ENCODE measurements at places on chromosomes 12 and 14.

DNA sequence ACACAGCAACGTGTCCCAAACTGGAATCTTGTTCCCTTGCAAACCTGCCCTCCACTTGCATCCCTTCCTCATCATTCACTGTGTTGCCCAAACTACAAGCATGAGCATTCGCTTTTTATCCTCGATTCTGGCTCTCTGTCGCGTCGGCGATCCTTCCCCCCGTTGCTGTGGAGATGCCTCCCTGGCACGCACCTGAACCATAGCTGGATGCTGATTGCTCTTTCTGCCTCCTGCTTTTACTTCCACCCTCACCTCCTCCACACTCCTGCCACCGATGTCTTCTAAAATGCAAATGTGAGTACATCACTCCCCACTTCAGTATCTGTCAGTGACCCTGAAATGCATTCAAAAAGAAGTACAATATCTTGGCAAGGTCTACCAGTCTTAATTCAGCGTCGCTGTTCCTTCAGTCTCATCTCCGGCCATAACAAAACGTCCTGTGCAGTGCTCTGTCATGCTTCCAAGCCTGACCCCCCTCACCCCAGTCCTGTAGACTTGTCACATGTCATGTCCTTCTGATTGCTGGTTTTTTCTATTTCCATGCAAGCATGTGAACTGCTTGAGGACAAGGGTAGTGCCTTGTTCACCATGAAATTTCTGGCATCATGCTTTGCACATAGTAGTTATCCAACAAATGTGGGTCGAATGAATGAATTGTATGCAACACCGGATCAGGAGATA is 2.5 kb upstream of the PPP2R5C start:
- DNase-seq: no peak

DNA sequence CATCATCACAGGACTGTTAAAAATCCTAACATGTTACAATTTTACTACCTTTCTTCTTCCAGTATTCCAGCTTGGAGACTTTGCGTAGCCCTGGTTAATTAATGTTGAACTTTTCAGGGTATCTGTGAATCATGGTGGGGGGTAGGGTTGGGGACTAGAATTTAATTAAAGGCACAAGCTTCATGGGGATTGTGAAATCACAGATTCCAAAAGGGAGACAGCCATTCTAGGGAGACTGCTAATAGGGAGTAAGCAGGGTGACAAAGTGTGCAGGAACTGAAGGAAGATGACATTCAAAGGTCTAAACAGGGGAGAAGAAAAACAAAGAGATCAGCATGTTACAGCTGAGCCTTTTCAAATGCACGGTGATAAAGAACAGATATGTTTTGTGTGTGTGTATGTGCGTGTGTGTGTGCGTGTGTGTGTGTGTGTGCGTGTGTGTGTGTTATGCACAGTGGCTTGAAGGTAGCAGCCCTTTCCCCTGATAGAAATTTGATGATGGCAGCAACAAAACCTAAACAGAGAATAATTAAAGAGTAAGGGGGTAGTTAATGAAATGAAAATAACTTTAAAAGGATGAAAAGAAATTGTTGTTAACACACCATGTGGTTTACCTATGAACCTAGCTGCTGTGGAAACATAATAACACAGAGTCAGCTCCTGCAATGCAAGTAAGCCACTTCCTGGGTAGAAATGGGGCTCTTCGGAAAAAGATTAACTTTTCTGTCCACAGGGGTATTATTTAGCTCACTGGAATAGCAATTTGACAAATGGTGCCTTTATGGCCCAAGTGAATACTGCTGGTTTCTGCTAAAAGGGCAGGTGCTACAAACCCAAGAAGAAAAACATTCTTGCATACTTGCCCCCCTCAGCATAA is 581.7 kb downstream of the DIO2 start:
- no peak for DNase-seq

DNA sequence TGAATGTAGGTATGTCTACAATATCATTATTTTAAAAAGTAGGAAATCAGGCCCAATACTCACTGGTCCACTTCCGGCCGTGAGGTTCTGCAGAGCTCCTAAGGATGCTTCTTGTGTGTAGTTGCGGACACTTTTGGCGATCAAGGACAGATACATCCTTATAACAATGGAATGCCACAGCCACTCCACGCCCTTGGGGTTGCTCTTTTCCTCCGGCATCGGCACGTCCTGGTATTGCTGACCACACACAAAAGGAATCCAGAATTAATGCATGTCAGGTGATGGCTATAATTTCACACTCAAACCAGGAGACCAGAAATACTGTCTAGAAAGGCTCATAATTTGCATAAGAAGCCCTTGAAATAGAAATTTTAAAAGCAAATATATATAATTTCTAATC is 65.6 kb upstream of the YARS2 start:
- DNase-seq: no peak

DNA sequence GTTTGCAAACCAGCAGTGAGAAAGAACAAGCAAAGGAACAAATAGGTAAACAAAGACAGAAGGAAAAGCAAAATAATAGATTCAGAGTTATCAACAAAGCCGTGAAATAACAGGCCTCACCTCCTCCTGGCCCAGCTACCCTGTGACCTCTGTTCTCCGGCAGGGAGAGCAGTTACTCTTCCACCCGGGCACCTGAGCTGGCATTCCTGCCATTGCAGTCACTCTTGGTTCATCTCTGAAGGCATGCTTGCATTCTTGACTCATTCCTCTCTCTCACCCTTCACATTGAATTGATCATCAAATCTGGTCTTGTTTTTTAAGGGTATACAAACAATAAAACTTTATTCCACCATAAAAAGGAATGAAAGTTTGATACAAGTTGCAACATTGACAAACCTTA is 95.1 kb downstream of the TTC8 start:
- no peak for DNase-seq

DNA sequence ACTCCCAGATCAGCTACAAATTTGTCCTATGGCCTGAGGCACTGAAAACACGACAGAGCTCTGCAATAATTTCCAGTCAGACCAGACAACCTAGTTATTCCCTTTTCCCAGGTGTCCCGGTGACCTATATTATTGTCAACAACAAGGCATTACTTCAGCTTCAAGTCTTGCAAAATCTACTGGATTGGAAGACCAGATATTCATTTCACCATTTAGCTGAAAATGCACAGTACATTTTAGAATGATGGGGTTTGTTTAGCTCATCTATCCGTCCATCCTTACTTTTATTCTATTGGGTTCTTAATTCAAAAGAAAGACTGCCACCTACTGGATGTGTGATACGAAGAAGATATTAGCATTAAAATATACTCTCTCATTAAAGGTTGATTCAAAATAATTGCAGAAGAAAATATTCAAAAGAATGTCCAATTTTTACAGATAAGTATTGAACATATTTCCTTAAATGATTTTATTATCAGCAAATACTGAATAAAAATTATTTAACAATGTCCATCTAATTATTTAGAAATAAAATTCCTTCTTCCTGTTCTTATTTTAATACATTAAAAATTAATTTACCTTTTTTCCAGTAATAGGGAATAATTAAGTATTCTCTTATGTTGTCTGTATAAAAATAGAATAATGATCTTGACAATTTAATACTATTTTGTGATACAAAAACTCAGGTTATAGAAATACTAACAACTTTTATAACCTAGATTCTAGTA is 244.9 kb upstream of the LRIG3 start:
- no peak for DNase-seq

DNA sequence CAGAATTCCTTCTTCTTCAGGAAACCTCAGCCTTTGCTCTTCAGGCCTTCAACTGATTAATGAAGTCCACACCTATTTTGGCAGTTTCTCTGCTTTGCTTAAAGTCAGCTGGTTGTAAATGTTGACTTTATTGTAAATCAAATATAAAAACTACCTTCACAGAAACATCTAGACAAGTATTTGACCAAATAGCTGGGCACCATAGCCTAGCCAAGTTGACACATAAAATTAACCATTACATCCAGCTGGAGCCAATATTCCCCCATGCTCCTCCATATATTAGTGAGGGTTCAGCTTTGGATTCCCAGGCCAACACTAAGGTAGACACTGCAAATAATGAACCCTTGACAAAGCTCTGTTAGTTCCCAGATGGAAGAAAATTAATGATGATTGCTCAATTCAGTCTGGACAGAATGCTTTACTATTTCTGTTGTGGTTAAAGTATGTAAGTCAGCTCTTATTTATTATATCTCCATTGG is 125.5 kb downstream of the ZFP36L1 start:
- DNase-seq: no peak

DNA sequence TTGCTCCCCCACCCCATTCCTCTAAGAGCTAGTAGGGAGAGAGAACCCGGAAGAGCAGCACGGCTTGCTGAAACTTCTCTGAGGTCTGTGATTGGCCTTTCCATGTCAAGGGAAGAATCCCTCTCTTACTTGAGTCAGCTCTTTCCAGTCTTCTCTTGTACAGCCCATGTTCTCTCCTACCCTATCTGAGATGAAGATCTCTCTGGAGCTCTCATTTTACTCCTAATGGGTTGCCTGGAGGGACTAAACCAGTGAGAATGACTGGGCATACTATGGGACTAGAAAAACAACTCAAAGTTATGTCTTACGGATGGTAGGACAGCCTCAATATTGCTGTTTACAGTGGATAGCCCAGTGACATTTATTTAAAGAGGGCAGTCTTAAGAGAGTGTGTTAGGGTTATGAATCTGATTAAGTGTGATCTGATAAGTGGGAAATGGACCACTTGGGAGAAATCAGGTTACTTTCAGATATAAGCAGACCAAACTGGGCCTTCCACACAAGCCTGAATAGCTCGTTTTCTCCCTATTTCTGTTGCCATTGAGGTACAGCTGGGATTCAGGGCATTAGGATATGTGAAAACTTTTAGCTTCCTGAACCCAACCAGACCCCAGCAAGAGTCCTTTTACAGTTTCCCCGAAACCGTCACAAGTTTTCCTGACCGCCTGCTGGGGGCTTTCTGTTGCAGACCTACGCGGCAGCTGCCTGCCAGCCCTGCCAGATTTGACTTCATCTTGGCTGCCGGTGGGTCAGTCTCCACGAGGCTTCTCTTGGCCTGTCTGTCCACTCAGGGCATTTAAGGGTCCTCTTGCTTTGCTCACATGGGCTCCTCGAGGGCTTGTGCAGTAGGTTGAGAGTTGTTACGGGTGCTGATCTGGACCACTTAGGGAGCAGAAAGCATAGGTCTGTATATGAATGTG is 16.9 kb downstream of the ETV6 start:
- no peak for DNase-seq

DNA sequence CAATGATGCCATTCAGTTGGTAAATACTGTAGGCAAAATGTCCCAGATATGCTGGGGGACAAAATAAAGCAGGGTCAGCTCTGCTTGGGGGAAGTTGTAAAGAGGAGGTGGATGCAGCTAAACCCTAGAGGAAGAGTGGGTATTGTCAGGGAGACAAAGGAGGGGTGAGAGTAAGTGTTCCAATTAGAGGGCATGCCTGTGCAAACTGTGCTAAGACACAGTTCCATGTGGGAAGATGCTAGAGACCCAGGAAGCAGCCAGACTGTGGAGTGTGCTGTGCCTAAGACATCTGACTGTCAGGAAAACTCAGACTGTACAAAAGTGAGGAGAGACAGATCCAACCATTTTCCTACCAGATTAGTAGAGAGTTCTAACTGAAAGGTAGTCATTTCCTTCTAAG is 474.3 kb downstream of the ATP23 start:
- no peak for DNase-seq

GRCh38 chr12:118582863-118583262 is 206.5 kb downstream of the SUDS3 start:
- no peak for DNase-seq

DNA sequence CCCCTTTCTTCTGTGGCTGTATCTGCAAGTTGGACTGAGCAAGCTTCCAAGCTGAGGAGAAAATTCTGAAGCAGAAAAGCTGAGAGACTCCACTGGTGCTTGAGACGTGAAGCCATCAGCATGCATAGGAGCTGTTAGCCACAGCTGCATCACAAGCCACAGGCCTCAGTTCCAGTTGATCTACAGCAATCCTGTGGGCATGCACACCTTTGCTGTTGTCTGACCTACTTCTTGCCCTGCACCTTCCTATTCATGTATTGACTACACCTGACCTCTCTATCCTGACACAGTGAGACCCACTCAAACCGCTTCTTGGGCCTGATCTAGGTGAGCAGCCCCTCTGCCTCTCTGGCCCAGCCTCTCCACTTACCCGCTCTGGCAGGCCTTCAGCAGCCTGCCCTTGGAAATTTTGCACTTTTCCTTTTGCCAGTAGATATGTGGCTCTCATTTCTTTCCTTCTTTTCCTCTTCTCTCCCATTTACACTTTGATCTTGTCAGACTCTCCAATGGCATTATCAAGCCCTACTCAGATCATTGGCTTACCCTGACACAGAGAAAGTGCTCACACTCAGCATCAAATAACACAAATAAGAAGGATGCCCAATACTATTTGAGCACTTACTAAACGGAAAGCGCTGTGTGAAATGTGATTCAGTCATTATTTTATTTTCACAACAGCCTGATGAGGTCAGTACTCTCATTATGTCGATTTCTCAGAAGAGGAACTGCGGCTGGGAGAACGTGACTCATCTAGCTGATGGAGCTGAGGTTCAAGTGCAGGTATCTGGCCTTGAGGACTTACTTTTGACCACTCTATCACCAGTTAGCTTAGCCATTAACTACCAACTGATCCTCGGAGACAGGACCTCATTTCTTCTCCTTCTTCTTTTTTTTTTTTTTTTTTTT is 21.9 kb upstream of the PTGR2 start:
- peak; percentile 79 for DNase-seq

- no peak for DNase-seq
These were observed 356.7 kb downstream of the LRIG3 start for GRCh38 chr12:58563621-58564020.

- no peak for DNase-seq
These were observed 275.2 kb upstream of the SSTR1 start for GRCh38 chr14:37932481-37932880.

DNA sequence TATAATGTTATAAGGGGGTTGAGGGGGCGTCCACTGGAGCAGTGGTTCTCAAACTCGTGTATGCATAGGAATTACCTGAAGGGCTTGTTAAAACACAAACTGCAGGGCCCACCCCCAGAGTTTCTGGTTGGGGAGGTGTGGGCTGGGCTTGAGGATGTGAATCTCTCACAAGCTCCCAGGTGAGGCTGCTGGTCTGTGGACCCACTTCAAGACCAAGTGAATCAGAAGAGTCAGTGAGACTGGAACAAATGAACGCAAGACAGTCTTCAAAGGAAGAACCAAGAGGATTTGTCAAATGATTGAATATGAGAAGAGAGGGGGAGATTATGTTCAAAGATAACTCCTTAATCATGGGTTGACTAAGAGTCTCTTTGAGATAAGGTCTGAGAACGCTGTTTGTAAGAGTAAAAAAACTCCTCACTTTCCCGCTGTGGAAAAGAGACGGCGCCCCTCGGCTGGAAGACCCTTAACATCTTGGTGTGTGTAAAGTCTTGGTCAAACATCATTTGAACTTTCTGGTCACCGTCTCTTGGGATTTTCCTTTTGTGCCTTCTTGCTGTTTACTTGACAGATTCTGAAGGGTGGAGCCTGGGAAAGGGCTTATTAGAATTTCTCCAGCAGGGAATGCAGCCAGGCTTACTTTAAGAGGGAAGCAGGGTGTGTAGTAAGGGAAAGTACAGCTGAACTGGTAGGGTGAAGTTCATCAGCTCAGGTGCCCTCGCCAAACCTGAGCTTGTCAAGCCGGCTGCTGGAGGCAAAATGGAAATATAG is 5.3 kb upstream of the FOXN3 start:
- DNase-seq: peak; percentile 74

Measured in activated CD4-positive, alpha-beta T cell treated with anti-CD3 and anti-CD28 coated beads for 36 hours (primary cell).